ENCODE measurements at places on chromosomes 7 and 10. TPM values are rescaled to one million over a fixed set of nuclear protein-coding genes. Genes with fewer than 3 reads are reported as not detected.
A peak's percentile ranks its signal among the peaks of the same experiment; 100 is the strongest.

The PNLIPRP2 gene
- not detected for total RNA-seq

DNA sequence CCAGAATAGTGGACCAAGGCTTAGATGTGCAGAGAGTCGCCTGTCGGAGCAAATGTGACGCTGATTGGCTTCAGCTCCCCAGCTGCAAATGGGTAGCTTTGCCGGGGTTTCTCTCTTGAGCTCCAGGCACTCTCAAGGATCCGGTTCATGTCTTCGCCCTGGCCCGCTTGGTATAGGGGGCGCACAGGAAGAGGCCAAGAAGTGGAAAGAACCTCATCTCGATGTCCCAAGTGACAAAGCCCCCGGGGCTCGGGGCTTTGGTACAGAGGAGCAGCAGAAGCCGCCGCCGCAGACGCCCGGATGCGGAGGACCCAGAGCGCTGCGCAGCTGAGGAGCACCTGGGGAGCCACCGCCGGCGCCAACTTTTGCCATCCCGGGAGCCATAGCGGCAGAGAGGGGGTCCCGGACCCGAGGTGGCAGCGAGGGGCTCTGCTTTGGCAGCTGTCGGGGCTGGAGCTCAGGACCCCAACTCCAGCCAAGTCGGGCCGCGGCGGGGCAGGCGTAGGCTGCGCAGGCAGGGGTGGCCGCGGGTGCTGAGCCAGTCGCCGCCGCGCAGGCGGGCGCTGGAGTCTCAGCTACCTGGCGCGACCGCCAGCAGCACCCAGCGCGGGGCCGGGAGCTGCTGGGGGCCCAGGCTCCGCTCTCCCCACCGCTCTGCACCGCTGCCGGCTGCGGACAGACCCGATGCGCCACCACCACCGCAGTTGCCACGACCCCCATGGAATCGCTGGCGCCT is 466.6 kb downstream of the XPNPEP1 start:
- H3K27me3 ChIP-seq = peaks cover 55% of the 10 kb centered on the region
- peak; percentile 84 for DNase-seq
- no peak overlapping the region for H3K27ac ChIP-seq
- peak overlapping the region; percentile 53 for H3K4me3 ChIP-seq
- H3K4me1 ChIP-seq = no peaks in the 10 kb centered on the region
- H3K36me3 ChIP-seq = no peaks in the 10 kb centered on the region

The PPP3CB gene
- 65.5 TPM for total RNA-seq

DNA sequence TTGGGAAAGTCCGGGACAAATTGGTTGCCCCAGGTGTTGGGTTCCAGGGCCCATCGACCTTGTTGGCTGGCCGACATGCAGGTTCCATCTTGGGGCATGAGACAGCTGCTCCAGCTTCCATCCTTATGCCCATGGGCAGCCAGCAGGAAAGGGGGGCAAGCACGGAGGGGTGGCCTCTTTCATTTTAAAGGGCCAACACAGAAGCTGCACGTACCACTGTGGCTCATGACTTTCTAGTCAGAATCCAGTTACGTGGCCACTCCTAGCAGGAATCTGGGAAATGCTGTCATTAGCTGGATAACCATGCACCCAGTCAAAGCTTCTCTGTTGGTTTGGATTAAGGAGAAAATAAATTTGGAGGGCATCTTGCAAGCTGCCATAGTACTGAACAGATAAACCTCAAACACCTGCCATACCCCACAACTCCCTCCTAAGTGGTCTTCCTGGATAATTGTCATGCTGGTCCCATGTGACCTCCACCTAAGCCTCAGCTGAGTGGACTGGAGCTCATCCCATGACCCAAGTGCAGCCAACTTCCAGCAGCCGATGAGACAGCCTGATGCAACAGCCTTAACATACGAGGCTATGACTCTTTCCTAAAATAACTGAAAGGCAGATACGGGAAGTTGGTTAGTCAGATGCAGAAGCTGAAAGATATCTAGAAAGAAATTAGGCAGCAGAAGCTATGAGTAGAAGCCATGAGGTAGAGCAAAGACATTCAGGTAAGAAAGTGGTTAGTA is 21.4 kb upstream of the GSDME start:
- no peak overlapping the region for H3K27ac ChIP-seq
- H3K4me1 ChIP-seq = peaks cover 6% of the 10 kb centered on the region
- H3K36me3 ChIP-seq = no peaks in the 10 kb centered on the region
- no peak overlapping the region for H3K4me3 ChIP-seq
- H3K27me3 ChIP-seq = peaks cover 4% of the 10 kb centered on the region

The TAX1BP1 gene
- 97.1 TPM for total RNA-seq

The EMX2 gene
- total RNA-seq = 3.0 TPM

- H3K4me3 ChIP-seq = no peak overlapping the region
- H3K36me3 ChIP-seq = no peaks in the 10 kb centered on the region
- peaks cover 37% of the 10 kb centered on the region for H3K27me3 ChIP-seq
These were observed 26.0 kb upstream of the TARP start for GRCh38 chr7:38299275-38299931.

DNA sequence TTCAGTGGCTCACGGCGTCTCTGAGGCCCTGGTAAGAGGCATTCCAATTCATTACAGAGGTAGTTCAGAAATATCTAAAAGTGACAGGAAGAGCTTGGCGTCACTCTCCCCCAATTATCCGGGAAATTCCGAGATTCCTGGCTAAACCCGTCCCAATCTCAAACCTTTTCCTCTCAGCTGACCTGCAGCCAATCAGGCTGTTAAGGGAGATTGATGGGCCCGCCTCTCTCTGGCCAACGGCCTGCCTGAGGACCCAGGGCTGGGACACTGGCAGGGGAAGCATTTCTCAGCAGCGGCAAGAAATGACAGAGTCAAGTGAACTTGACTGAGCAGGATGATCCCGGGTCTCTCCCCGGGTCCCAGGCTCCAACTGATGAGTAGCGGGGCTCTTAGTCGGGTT is 72.3 kb downstream of the EBF3 start:
- no peaks in the 10 kb centered on the region for H3K36me3 ChIP-seq
- H3K4me1 ChIP-seq = no peaks in the 10 kb centered on the region
- no peak overlapping the region for H3K4me3 ChIP-seq
- no peaks in the 10 kb centered on the region for H3K27me3 ChIP-seq
- no peak overlapping the region for H3K27ac ChIP-seq
- no peak for DNase-seq

- peaks cover 60% of the 10 kb centered on the region for H3K36me3 ChIP-seq
- no peaks in the 10 kb centered on the region for H3K27me3 ChIP-seq
- peak overlapping the region; percentile 92 for H3K27ac ChIP-seq
- no peak for DNase-seq
These were observed 102.2 kb downstream of the MYOF start for GRCh38 chr10:93379731-93380575.

DNA sequence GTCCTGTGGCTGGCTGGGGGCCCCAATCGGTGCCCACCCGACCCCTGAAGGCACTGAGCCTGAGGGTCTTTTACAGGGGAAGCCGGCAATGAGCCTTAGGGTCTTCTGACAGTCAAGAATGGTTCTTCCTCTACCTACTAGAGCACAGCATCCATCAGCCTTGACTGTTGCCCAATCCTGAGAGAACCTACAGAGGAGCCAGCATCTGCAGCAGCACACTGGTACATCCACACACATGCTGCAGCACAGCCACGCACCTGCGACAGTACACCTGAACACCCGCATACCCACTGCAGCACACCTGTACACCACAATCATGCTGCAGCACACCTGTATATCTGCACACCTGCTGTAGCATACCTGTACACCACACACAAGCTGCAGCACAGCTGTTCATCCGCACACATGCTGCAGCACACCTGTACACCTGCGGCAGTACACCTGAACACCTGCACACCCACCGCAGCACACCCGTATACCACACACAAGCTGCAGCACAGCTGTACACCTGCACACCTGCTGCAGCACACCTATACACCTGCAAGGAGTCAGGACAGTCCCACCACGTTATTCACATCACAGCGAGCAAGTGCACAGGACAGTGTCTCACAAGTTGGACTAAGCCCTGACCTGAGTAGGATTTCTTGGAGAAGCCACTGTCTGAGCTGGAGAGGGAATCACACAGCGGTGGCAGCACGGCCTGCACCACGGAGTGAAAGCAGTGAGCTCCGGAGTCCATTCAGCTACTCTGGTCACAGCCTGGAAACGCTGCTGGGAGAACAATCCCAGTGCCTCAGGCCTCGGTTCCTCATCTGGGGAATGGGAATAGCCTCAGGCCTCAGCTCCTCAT is 56.4 kb downstream of the VIPR2 start:
- H3K27me3 ChIP-seq = no peaks in the 10 kb centered on the region
- DNase-seq = peak; percentile 69
- no peaks in the 10 kb centered on the region for H3K4me1 ChIP-seq
- H3K27ac ChIP-seq = no peak overlapping the region

The GPR37 gene
- 43.7 TPM for total RNA-seq

- no peak overlapping the region for H3K27ac ChIP-seq
- H3K36me3 ChIP-seq = no peaks in the 10 kb centered on the region
- peaks cover 2% of the 10 kb centered on the region for H3K27me3 ChIP-seq
- no peak overlapping the region for H3K4me3 ChIP-seq
These were observed 12.9 kb downstream of the OR2AE1 start for GRCh38 chr7:99863847-99864440.

GRCh38 chr7:28939367-28939766 is 18.8 kb downstream of the TRIL start:
- H3K27ac ChIP-seq = no peak overlapping the region
- no peaks in the 10 kb centered on the region for H3K36me3 ChIP-seq
- H3K27me3 ChIP-seq = peaks cover 15% of the 10 kb centered on the region
- DNase-seq = no peak
- peaks cover 9% of the 10 kb centered on the region for H3K4me1 ChIP-seq

DNA sequence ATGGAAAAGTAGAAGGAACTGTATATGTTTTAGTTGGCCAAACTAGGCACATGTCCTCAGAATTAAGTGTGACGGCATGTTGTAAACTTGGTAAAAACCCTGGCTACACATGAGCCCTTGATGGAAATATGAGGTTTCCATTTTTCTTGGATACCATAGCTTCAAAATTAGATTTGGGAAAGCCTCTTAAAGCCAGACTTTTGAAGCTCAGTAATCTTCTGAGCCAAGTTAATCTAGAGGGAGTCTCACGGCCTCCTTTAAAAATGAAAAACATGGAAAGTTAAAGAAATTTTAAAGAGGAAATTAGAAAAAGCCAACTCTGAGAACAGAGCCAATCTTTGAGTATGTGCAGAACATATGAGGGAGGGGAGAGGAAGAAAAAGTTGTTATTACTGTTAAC is 376.0 kb downstream of the CTNNA3 start:
- H3K4me3 ChIP-seq = no peak overlapping the region
- peaks cover 6% of the 10 kb centered on the region for H3K27me3 ChIP-seq
- H3K36me3 ChIP-seq = no peaks in the 10 kb centered on the region
- no peak overlapping the region for H3K27ac ChIP-seq
- DNase-seq = no peak

DNA sequence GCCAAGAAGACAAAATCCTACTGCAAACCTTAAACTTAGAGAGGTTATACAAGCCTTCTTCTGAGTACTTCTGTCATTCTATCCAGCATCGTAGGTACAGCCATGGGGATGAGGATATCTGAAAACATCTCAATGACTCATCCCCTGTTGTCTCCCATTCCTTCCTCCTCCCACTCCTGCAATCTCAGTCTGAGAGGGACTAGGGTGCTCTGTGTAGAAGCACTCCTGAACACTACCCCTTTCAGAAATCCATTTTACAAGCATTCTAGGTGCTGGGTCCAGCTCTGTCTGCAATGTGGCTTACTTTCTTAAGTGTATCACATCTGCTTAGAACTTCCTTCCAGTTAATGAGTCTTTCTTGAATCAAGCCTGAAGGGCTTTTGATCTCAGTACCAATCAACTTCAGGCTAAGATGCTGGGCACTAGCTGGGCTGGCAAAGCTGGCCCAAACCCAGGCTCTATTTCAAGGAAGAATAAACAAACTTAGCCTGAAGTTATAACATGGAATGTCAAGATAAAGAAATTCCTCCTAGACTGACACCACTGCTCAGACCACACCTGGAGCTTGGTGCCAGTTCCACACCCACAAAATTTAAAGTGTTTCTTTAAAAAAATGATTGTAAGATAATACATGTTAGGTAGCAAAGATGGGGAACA is 270.3 kb upstream of the AOAH start:
- H3K36me3 ChIP-seq = no peaks in the 10 kb centered on the region
- no peak overlapping the region for H3K27ac ChIP-seq

Data from osteocyte (in vitro differentiated cells).